ENCODE measurements at places on chromosomes 16 and 17. TPM values are rescaled to one million over a fixed set of nuclear protein-coding genes. Genes with fewer than 3 reads are reported as not detected.

TNK1 gene
- total RNA-seq: 4.9 TPM

PPM1E gene
- total RNA-seq: 0.03 TPM

KRT33A gene
- not detected for total RNA-seq

SEC14L5 gene
- not detected for total RNA-seq

GRCh38 chr17:50206604-50207293 lies 5.3 kb upstream of the COL1A1 start:
- DNase-seq: no peak

DNA sequence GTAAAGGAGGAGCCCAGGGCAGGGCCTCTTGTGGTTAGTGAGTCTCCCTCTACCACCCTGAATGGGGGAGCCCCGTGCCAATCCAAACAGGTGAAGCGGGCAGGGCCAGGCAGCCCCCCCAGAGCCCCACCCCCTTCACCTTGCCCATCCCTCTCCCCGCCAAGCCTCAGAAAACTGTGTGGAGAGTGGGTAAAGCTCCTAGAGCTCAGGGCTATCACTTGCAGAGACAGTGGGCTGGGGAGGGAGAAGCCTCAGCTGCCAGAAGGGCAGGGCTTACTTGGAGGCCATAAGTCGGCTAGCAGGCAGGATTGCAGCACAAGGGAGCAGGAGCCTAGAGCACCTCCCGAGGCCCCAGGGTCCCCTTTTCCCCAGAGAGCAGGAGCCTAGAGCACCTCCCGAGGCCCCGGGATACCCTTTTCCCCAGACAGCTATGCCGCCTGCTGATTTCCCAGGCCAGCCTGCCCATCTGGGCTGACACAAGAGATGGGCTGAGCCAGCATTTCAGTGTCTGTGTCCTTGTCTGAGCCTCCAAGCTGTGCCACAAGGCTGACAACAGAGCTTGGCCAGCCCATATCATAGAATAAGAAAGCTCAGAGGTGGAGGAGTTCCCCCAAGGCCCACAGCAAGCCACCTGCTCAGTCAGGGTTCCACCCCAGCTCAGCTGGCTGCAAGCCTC lies 6.7 kb upstream of the KRT14 start:
- no peak for DNase-seq

- no peak for DNase-seq
These were observed 6.9 kb upstream of the STH start for GRCh38 chr17:45992175-45992574.

DNA sequence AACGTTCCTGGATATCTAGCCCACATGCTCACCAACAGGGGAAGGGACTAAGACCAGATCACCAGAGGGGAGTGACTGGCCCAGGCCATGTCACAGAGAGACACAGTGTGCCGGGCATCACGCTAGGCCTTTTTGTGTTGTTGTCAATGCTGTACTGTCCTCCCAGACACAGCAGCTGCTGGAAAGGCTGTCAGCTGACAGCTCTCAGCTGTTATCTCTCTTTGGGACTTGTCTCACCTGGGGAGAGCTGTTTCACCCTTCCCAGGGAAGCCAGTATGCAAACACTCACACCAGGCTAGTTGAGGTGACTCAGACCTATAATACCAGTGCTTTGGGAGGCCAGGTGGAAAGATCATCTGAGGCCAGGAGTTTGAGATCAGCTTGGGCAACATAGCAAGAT lies 19.4 kb downstream of the UNC45B start:
- DNase-seq: no peak

- DNase-seq: no peak
These were observed 3.0 kb upstream of the NLRC3 start for GRCh38 chr16:3580251-3580651.

- DNase-seq: no peak
These were observed 246.6 kb upstream of the MAF start for GRCh38 chr16:79847101-79847500.

DNA sequence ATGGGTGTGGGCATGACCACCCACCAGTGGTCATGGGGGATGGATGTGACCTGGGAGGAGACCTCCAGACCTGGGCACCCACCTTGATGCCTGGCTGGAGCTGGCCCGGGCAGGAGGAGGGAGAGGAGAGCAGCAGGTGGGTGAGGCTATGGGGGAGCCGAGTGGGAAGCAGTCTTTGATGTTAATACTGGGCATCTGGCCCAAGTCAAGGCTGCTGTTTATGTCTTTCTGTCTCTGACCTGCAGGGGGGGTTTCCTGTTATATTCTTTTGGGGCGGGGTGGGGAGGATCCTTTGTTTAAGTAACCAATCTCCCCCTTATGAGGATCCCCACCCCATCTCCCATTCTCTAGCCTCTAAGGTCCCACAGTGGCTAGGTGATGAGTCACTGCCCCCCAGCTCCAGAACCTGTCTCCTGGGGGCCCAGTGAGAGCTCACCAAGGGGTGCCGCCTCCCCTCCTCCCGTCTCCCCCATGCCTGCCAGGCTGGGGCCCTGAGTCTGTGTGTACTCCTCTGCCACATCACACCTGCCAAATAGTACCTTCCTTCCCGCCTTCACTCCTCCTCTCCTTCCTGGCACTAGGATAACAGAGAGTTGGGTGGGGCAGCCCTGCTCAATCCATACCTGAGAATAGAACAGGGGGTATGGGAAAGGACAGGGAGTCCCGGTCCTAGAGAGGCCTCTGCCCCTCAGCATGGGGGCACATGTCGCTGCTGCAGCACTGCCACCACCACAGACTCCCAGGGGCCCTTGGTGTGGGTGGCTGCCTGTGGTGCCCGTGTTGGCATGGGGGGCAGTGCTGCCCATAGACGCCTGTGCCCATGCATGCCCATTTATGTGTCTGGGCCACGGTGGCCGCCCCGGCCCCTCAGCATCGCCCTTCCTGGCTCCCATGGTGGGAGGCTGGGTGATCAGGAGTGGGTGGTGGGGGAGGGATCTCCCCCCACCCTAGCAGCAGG lies 7.3 kb downstream of the THRA start:
- no peak for DNase-seq

DNA sequence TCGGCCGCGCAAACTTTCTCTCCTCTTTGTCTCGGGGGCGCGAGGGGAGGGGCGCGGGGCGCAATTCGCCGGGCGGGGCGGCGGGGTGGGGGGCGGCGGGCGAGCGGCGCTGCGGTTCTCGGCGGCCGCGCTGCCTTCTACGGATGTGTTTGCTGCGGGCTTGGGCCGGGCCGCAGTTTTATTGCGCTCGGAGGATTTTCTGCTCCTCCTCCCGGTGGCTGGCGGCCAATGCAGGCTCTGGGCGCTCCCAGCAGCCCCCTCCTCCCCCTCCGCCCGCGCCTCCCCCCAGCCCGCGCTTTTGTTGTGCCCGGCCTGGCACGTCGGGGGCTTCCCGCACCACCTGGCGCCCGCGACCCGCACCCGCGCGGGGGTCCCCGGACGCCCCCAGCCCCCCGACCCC lies at the start of gene TIMP2:
TIMP2 (minus strand) TSS at position 154 of the 400 bp plus-strand sequence. CDS start 299 bp downstream, outside the sequence.
- DNase-seq: peak; percentile 60

DNA sequence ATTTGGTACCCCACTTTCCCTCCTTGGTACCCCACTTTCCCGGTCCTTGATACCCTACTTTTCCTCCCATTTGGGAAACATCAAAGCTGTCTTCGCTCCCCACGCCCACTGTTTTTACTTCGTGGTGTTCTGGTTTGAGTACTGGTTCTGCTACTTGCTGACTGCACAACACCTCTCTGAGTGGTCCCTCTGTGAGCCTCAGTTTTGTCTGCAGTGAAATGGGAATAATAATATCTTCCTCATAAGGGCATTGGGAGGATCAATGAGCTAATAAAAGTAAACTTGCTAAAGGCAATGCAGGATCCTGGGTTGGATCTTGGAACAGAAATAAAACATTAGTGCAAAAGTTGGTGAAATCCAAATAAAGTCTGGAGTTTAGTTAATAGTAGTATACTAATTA lies 70.0 kb upstream of the CLEC18A start:
- DNase-seq: no peak

GRCh38 chr17:40997361-40997760 lies 2.3 kb downstream of the KRTAP3-2 start:
- DNase-seq: no peak

DNA sequence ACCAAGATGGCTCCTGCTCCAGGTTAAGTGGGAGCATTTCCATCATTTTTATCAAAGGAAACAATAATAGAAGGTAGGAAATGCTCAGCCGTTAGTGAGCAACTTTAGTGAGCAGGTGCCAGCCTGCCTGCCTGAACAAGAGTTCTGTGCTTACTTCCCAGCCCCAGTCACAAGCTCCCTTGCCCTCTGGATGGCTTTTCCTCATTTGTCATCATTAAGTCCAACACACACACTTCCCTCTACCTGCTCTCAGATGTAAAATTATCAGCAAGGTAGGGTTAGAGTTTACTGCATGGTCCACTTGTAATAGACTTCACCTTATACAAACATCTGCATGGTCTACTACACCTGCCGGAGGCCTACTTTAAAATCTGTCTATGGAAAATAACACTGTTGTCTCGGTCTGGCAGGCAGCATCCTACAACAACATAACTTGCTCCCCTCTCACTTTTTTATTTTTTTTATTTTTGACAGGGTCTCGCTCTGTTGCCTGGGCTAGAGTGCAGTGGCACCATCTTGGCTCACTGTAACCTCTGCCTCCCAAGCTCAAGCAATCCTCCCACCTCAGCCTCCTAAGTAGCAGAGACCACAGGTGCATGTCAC lies 12.7 kb downstream of the TEX2 start:
- DNase-seq: no peak

DNA sequence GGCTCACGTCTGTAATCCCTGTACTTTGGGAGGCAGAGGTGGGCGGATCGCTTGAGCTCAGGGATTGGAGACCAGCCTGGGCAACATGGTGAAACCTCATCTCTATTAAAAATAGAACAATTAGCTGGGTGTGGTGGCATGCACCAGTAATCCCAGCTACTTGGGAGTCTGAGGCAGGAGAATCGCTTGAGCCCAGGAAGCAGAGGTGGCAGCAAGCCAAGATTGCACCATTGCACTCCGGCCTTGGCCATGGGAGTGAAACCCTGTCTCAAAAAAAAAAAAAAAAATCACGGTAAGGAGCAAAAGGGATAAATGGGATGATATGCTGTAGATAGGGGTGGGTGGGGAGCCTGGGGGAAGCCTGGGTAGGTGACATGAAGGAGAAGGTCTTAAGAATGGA lies 20.4 kb upstream of the TMEM98 start:
- no peak for DNase-seq

DNA sequence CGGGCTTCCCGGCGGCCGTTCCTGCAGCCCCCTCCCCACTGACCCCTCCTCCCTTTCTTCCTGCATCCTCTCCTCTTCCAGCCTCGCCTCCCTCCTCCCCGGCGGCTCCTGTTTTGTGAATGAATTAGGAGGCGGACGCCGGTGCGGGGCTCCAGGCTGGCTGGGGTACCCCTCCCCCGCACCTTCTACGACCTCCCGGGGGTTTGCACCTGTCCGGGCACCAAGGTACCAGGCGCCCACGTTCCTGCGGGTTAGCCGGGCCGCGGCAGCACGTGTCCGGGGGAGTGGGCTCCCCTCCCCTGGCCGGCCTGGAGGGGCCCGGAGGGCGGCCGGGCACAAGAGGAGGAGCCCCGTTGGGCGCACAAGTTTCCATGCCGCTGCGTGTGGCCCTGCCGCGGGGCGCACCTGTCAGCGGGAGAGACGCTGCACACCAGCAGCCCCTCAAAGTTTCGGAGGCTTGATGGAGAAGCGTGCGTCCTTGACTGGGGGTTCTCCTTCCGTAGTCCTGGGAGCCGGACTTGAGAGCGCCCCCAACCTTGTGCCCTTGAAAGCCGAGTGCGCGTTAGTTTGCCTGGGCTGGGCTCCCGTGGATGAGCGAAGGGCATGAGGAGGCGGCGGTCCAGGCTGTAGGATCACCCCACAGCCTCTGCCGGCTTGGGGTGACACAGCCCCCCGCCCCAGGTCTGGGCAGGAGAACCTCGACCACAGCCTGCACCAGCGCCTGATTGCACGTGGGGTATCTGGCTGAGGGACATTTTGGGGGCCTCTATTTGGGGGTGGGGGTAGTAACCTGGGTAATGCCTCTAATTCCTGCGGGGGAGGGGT lies 1.2 kb downstream of the HAS3 start:
- DNase-seq: no peak

DNA sequence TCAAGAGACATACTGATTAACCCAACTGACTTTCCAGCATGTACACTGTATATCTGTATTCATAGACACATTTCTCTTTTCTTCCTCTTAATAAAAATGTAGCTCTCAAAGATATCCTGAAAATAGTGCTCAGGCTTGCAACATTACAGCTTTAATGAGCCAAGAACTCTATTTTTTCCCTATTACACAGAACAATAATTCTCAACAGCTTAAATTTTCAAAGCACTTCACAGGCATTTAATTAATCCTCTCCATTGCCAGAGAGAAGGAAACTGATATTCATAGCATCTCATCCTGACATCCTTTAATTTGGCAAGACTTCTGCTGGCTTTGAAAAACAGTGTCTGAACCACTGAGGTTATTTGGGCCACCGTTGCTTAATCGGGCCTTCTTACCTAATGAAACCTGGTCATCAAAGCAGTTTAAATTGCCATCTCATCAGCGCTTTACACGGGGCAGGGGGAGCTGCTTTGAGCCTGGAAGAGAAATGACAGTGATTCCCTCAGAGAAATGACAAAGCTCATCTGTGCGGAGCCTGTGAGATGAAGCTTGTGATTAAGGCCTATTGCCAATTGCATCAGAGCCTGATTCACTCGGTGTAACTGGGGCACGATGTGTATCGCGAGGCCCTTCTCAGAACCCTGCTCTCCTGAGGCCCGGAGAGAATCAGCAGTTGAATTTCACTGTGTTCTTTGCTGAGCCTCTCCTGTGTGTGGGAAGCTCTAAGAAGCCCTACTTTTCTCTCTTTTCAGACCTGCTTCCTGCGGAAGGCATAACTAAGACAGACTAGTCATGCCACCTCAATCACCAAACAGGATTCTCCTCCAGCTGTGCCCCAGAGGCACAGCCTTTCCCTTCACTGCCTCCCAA lies 8.5 kb upstream of the SIAH1 start:
- DNase-seq: no peak

DNA sequence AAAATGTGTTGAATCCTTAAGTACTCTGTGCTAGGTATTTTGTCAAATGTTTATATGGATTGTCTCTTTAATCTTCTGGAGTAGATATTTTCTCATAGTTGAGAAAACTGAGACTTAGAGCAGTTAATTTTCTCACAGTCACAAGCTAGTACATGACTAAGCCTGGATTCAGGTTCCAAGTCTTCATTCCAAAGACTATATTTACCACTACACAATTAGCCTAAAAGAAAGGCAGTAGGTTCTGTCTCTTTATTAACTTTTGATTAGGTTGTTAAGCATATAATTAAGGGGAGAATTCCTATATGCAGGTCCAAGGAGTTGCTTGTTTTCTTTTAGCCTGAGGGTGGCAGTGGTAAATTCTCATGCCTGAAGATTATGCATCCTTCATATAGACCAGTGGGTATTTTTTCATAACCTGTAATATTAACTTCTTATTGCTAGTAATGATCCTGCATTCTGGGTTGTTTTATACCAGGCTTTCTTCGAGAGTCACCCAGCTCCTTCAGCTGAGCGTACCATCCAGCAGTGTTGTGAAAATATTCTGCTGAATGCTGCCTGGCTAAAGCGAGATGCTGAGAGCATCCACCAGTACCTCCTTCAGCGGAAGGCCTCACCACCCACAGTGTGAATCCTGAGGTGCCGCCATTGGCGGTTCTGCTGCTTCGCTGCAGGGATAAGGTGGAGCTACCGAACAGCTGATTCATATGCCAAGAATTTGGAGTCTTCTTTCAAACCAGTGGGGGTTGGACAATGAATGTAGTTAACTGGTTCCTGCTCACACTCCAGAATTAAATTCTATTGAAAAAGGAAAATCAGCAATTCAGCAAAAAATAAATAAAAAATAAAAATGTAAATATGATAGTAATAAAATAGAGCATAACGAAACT lies 28.2 kb upstream of the KPNB1 start:
- no peak for DNase-seq

- no peak for DNase-seq
These were observed 61.5 kb downstream of the MYOCD start for GRCh38 chr17:12727076-12727760.
